ENCODE measurements at places on chromosomes 7 and 10.

GRCh38 chr10:21978191-21978862, 25.2 kb downstream of the DNAJC1 start:
- DNase-seq, result no peak

GRCh38 chr7:150866932-150867564, 14.7 kb downstream of the AOC1 start:
- no peak for DNase-seq

GRCh38 chr7:94406696-94407095, 12.0 kb downstream of the COL1A2 start:
- no peak for DNase-seq

DNA sequence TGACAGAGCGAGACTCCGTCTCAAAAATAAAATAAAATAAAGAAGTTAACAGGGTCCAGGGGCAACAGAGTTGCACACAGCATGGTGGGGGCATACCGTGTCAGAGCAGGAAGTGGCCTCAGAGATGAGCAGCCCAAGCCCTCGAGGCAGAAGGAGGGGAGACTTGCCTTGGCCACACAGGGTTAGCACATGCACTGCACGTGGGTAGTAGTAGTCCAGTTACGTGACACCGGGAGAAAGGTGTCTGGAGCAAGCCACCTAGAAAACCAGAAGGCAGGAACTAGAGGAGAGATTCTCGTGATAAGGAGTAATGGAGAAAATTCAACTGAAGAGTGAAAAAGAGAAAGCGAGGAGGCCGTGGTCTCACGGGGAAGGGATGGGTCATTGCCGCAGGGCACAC, 9.8 kb upstream of the DENND2A start:
- DNase-seq, result no peak

DNA sequence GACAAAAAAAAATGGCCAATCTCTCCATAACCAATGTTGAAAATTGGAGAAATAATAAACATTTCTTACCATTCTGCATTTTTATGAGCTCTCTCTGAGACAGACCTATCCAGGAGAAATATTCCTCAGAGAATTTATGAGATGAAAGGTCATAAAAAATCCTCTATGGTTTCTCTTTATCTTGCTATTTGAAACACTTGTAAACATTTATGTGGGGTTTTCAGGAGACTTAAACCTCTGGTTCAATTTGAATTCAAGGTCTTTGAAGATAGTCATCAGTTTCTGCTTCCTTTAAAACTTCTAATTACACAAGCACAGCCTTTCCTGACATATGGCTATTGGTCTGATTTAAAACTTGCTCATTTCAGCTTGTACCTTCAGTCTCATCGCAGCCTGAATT, 78.5 kb upstream of the APBB1IP start:
- no peak for DNase-seq

- DNase-seq, result no peak
These were observed 56.5 kb downstream of the SHTN1 start for GRCh38 chr10:116948530-116948870.

GRCh38 chr10:86047588-86047987, 319.0 kb downstream of the GRID1 start:
- DNase-seq, result no peak
